Effector CD4-positive, alpha-beta T cell (primary cell): ENCODE measurements at places on chromosomes 16 and 17.
A peak's percentile ranks its signal among the peaks of the same experiment; 100 is the strongest.

DNA sequence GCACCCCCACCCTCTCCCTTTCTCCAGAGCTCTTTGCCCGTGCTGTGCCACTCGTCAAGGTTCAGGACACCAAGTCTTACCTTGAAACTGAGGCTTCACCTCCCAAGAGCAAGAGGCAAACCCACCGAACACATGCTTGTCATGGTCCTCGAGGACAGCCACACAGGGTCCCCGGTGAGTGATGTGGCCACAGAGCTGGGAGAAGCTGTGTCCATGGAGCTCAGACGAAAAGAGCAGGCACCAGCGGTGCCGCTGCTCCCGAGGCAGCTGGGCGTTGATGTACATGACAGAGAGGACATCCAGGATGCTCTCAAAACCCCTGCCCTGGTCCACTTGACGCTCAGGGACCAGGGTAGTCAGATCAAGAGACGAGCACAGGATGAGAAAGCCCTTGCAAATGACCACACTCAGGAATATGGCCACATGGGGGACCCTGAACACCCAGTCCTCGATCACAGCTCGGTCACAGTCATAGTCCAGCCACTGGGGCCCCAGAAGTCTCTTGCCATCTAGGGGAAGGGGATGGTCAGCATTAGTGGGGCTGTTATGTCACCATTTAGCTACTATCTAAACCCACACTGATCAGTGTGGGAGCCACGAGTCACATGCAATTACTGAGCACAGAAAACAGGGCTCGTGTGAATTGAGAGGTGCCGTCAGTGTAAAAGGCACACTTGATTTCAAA, 17.8 kb downstream of the MEAK7 start:
- no peak for DNase-seq

DNA sequence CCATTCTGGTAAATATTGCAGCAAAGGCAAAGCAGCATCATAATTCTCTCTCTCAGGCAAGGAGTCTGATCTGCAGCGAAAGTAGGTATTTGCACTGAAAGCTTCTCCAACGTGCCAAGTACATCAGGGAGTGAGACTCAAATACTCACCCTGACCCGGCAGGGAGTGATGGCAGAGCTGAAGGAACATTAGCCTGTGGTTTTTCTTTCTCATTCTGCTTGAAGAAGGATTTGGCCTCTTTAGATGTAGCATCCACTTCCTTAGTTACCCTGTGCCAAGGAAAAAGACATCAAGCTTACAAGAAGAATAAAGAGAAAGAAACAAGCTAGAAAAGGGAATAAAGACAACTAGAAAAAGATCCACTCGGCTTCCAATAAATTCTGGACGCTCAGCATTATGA, 38.4 kb downstream of the CFDP1 start:
- no peak for DNase-seq

DNA sequence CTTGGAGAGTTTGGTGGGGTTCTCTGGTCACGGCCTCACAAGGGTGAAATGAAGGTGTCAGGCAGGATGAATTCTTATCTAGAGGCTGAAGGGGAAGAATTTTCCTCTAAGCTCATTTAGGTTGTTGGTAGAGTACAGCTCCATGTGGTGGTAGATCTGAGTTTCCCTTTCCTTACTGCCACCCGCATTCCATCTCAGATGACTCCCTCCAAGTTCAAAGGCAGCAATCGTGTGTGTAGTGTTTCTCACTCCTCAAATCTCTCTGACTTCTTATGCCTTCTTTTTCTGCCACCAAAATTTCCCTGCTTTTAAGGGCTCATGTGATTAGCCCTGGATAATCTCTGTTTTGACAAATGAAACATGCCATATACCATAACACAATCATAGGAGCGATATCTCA, 135.5 kb upstream of the MYOCD start:
- DNase-seq: no peak

GRCh38 chr16:88057656-88058055, 106.4 kb downstream of the BANP start:
- no peak for DNase-seq

GRCh38 chr17:59765038-59765437, 57.6 kb downstream of the VMP1 start:
- no peak for DNase-seq

GRCh38 chr16:8943966-8944759, 19.5 kb downstream of the USP7 start:
- DNase-seq: no peak

DNA sequence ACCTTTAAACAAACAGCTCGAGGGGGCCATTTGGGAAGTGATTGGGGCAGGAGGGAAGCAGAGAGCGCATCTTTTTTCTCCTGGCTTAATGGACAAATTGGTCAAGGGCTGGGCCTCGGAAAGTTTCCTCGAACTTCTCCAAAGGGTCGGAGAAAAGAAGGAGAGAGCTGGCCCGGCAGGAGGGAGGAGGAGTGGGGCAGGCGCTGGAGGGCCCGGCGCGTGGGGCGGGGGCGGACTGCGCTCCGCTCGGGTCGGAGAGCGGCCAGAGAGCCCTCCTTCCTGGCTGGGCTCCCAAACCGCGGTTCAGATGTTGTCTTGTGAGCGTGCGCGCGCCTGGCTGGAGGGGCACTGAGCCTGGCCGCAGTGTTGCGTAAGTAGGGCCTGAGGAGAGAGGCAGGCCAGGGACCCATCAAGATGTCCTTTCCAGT, 1.2 kb downstream of the MMP2 start:
- no peak for DNase-seq

DNA sequence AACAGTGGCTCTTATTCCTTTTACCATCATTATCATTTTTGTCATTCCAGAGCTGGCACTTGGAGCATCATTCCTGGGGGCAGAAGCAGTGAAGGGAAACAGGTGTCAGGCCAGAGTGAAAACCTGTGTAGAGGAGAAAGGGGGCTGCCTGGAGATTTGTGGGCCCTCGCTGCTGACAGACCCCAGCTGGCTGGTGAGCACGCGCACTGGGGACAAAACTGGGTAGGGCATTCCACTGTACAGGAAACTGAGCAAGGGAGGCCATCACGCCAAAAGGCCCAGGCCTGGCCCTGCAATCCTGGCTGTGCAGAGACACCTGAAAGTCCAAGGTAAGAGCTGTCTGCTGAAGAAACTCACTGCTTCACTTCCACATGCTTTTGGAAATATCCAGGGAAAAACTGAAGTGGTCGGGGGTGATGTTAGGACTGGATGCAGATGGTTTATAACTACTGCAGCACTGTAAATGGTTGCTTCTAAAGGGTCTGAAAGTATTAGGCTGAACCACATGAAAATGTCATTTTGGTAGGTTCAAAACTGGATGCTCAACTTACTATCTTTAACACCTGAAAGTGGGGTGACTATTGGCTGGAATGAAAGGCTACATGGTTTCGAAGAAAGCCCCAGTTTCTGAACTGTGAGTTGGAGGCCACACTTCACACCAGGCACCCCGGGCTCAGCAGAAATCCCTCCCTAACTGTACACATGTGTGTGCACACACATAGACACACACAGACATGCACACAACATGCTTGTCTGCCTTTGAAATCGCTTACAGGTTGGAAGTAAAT, 225.0 kb downstream of the C16orf78 start:
- DNase-seq: no peak

DNA sequence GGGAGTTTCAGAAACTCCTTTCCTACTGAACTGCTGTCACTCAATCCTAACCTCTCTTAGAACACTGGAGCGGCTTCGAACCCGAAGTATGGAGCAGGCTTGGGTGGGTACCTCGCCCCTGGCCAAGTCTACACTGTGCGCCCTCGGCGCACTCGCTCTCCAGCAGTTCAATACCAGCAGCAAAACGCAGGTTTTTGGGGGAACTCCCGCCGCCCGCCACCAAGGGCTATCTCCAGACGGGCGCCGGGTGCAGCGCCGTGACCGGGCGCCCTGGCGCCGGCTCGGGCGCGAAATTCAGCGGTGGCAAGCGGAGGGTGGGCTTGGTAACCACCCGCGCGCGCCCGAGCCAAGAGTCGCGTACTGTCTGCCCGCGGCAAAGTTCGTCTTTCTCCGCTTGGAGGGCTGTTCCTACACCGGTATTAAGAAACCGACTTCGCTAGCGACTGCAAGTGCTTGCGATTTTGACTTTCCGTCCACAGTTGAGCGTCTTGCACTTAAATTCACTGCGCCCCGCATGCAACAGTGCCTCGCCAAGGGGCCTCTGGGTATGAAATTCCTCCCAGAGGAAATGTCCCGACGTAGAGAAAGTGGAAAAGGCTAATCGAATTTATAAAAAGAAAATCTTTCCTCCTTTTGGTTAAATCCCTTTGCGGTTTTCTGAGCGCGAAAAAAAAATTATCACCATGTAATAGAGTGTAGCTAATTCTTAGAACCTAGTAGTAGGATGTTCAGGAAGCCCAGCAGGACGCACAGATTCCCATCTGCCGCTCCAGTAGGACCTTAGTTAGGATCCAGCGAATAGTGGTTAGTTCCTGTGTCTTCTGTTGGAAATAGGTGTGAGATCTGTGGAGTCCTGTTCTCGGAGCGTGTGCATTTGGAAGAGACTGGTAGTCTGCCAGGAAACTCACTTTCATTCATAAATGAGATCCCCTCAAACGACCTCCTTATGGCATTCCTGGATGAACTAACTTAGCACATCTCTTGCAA, 5.0 kb upstream of the SALL1 start:
- no peak for DNase-seq

DNA sequence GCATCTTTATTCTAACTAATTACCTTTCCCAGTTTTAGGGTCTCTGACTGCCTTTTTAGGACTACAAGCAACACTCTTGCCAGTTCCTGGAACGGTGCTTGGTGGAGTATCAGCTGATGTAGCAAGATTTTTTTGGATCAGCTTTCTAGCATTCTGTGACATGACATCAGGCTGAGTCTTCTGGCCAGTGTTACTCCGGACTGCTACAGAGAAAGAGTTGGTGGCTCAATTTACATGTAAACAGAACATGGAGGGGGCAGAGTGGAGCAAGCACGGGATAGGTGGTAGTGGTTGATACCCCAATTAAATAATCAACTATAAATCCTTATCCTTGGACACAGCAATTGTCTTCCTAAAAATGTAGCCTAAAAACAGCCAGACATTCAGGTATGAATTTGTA, 10.6 kb upstream of the ARL6IP1 start:
- DNase-seq: no peak

GRCh38 chr16:47244206-47244605, 100.5 kb upstream of the NETO2 start:
- DNase-seq: no peak

- DNase-seq: peak; percentile 47
These were observed 9.9 kb downstream of the CMTM2 start for GRCh38 chr16:66588981-66589713.

DNA sequence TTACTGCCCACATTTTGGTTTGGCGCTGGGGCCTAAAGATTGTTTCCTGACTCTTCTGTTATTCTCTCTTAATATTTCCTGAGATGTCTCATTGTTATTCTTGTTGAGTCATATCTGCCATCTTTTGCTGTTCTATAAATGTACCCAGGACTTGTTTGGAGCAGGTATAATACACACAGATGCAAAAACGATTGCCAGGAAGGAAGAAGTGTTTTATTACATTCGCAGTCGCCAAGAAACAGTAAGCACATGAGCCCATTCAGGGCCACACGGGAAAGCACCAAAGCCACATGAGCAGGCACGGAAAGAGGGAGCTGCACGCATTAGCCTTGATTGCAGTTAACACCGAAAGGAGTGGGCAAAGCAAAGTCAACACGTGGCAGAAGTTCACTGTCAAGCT, 70.2 kb downstream of the ARHGAP44 start:
- DNase-seq: no peak

GRCh38 chr17:35732806-35733136, 1.3 kb downstream of the RASL10B start:
- no peak for DNase-seq

DNA sequence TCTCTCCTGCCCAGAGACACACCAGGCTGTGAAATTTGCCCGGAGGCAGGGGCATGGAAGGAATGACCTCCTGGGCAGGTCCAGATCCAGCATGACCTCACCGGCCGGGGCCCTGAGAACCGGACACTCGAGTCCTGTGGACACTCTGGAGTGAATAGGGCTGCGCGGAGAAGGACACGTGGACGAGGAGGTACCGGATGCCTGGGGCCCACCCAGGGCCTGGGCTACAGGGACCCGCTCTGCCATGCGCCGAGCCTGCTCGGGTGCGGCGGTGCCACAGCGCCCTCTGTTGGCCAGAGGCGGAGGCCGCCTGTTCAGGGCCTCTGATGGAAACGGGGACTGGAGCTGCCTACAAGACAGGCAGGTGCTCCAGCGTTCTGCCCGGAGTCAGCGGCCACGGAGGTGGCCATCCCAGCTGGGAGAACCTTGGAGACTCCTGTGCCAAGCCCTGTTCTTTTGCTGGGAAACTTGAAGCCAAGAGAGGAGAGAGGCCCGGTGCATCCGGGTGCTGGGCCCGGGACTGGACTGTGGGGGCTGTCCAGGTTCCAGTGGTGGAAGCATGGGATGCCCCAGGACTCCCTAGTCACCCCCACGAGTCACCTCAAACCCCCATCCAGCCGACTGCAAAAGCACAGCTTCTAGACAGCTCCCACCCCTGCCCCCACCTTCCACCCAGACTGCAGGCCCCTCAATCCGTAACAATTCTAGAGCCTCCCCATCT, 19.3 kb upstream of the NXPH3 start:
- peak; percentile 73 for DNase-seq

GRCh38 chr17:46818929-46819859, 702 bp upstream of the WNT3 start:
- DNase-seq: no peak

GRCh38 chr17:36602030-36602748, 806 bp downstream of the MRM1 start:
- no peak for DNase-seq

DNA sequence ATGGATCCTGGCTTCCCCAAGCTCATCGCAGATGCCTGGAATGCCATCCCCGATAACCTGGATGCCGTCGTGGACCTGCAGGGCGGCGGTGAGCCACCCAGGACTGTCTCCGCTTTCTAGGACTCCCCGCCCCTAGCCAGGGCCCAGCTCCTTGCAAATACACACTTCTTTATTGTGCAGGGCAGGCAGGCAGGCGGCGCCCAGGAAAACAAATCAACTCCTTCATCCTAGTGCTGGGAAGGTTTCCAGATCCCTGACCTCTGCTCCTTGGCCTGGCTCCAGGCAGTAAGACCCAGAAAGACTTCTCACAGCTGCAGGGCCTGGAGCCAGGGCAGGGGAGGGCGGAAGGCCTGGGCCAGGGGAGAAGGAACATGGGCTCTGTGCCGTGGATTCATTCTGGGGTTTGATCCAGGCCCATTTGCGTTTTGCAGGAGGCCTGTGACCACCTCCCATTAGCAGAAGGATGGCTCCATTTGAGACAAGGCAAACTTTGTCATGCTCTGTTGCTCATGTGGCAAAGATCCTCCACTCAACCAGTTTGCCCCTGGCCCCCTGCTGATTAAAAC, 6.0 kb upstream of the LPCAT2 start:
- no peak for DNase-seq
